ENCODE measurements at places on chromosomes 13 and 19.

GRCh38 chr19:14402332-14403144 is 16.6 kb downstream of the DDX39A start:
- DNase-seq: no peak

GRCh38 chr13:95734124-95734523 is 57.2 kb downstream of the DNAJC3 start:
- DNase-seq: no peak

- no peak for DNase-seq
These were observed 77.9 kb upstream of the UQCRFS1 start for GRCh38 chr19:29290853-29291252.

- peak; percentile 48 for DNase-seq
These were observed 19.2 kb upstream of the UQCR11 start for GRCh38 chr19:1624458-1624857.

DNA sequence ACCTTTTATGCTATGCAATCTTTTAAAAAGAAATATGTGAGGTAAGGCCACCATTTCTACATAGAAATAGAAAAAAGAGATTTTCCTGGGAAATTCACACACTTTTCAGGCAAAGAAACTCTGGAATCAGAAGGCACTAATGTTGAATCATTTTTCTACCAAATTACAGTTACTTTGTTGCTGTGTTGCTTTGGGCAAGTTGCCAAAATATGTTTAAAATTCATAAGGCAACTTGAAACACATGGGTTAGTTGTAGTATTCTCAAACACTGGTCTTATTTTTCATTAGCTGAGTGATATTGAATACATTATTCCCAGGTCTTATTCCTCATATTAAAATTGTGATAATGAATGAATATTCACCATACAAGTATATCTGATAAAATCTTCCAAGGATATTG is 195.0 kb upstream of the SLITRK1 start:
- no peak for DNase-seq

DNA sequence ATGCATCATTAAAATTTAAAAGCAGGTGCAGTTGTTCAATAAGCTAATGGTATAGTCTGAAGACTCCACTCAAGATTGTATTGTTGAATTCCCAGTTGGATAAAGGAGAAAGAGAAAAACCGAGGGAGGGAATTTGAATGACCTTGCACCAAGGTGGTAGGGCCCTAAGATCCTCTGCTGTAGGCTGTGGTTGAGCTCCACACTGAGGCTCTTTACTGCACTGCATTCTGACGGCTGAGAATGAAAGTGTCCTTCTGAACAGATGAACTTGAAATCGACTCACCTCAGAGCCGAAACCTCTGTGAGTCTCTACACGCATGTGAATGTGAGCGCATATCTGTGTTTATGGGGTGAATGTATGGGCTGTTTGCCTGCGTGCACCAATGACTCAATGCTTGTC is 388.9 kb upstream of the DACH1 start:
- DNase-seq: no peak

Data from heart right ventricle (tissue), 16 donors.